ENCODE measurements at places on chromosomes 6 and 20.

GRCh38 chr6:112883095-112883494, 536.0 kb downstream of the RFPL4B start:
- no peak for DNase-seq

GRCh38 chr20:50409495-50409894, 100.7 kb upstream of the PTPN1 start:
- DNase-seq, result no peak

- no peak for DNase-seq
Observed at GRCh38 chr6:111027219-111027618, 45.4 kb downstream of the RPF2 start.

GRCh38 chr6:80319196-80319595, 212.7 kb downstream of the BCKDHB start:
- no peak for DNase-seq

GRCh38 chr20:49405062-49405683, 77.3 kb downstream of the KCNB1 start:
- DNase-seq, result peak; percentile 78

GRCh38 chr6:108677357-108677756, 116.6 kb downstream of the FOXO3 start:
- DNase-seq, result no peak

DNA sequence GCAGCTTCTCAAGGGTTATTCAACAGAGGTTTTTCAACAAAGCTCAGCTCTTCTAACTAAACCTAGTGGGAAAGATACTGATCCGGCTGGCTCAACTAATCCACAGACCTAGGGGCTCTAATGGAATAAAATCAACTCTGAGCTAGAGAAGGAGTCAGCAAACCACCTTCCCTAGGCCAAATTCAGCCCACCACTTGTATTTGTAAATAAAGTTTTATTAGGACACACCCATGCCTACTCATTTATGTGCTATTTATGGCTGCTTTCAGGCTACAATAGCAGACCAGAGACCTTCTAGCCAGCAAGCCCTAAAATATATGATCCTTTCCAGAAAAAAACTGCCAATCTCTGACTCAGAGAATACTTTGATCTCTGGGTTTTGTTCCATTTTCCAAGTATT, 6.0 kb upstream of the RAB22A start:
- no peak for DNase-seq

All from NCI-H1417 treated with DMSO at 0.1 percent for 48 hours (cell line).